ENCODE measurements at places on chromosomes 7 and 10.
A peak's percentile ranks its signal among the peaks of the same experiment; 100 is the strongest.

DNA sequence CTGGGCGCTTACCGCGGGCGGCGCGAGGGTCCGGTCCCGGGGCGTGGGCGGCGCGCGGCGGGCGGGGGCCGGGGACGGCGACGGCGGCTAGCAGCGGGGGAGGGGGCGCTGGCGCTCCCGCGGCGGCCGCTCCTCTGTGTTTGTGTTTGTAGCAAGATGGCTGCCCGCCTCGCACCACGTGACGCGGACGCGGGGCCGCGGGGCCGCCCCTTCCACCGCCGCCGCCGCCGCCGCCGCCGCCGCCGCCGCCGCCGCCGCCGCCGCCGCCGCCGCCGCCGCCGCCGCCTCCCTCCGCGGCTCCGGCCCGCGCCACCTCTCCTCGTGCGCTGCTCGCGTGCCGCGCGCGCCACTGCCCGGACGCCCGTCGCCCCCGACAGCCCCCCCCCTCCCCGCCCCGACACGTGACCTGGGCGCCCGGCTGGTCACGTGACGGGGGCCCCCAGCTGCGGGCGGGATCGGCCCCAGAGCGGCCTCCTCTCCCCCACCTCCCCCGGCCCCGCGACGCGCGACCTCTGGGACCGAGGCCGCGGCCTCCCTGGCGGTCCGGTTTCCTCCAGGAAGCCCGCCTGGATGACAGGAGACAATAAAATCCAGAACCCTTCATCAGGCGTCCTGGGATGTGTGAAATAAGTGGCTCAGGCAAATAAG is at the start of gene GIGYF1:
GIGYF1 (minus strand) TSS at position 153 of the 648 bp plus-strand sequence. CDS start 6,012 bp downstream, outside the sequence.
- DNase-seq, result no peak

DNA sequence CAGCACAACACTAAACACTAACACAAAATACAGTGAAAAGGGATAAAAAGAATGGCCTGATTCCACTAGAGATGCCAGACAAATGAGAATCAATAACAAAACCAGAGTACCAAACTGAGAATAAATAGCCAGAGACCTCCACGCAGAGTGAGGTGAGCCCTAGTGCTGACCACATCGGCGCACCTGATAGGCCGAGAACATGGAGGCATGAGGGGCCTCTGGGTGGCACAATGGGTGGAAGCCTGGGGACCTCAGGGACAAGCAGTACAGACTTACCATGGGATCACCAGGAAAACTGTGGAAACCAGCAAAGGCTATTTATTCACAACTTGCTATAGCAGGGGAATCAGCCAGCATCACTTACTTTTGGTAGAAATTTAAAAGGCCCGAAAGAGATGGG is 1.8 kb upstream of the CSGALNACT2 start:
- no peak for DNase-seq

- no peak for DNase-seq
Measured at GRCh38 chr10:52004342-52004949, 305.1 kb upstream of the CSTF2T start.

DNA sequence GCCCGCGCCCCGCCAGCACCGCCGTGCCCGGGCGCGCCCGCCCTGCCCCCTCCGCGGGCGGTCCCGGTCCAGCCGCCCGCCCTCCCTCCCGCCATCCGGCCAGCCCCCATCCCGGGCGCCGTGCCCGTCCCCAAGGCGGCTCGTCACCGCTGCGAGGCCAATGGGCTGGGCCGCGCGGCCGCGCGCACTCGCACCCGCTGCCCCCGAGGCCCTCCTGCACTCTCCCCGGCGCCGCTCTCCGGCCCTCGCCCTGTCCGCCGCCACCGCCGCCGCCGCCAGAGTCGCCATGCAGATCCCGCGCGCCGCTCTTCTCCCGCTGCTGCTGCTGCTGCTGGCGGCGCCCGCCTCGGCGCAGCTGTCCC is at the start of gene HTRA1:
HTRA1 (plus strand) TSS at position 187 of the 362 bp plus-strand sequence; CDS start at position 287, 100 bp downstream.
- DNase-seq, result no peak

DNA sequence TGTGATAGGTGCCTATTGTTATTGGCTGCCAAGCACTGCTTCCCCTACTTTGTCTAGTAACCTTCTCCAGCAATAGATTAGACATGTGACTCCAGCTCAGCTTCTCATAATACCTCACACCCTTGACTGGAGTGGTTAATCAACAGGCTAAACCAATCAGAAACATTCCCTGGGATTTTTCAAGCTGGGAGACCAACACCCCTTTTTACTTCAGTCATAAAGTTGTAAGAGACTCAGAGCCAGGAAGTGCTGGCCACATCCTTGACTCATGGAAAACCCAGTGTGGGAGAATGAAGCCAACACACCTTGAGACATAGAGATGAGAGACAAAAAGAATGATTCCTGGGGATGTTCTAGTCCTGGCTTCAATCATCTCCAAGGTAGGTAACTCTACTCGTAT is 62.6 kb upstream of the HECTD2 start:
- DNase-seq, result no peak

GRCh38 chr10:119178372-119179119 is at the start of gene PRDX3:
PRDX3 (minus strand) TSS chr10:119178812; CDS start chr10:119178790, 22 bp downstream.
- DNase-seq, result peak; percentile 96

DNA sequence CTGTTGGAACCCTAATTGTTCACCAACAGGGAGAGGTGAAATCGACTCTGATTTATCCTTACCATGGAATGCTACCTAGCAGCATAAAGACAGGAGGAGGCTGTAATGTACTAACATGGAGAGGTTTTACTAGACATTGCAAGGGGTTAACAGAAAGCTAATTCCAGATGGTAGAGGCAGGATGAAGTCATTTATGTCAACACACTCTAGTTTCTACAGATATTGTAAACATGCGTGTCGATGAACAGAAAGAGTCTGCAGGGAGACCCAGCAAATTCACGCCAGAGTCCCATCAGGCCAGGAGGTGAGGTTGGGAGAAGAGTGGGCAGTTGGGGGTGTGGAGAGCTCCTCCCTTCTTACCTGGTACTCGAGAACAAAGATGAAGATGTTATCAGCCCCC is 7.0 kb downstream of the NPC1L1 start:
- DNase-seq, result no peak

DNA sequence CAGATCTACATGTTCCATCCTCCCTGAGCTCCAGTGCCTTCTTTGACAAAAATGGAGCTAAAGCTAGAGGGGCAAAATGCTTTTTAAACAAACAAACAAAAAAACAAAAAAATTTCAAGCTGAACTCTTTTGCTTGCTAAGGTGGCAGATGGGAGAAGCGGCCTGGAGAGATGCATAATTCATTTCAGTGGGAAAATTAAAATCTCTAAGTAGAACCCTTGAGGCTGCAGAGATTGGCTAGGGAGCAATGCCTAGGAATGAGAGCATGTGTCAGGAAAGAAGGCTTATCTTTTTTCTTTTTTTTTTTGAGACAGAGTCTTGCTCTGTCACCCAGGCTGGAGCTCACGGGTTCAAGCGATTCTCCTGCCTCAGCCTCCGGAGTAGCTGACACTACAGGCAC is 46.4 kb upstream of the SAMD8 start:
- no peak for DNase-seq

DNA sequence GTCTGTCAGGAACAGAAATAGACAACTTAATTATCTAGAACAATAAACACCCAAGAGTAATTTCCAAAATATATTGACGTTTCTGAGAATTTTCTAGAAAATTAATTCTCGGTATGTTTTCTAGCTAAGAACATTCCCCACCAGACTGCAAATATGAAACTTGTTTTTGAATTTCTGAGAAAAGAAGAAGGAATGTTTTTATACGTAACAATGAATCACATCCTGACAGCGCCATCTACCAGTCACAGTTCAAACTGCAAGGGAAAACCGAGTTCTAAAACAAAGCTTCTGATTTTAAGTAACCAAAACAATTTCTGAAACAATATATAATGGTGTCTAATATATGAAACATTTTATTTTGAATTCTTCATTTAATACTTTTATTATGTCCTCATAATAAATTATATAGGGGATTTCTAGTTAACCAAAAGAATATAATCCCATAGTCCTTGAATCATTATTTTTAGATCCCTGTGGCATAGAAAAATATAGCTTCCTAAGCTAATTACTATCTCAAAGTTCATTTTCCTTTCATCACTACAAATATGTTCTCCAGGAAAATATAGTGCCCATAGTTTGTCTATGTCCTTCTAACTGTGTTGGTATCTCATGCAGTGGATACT is 34.5 kb upstream of the MEOX2 start:
- DNase-seq, result no peak

- no peak for DNase-seq
Measured at GRCh38 chr7:36155811-36156361, 2.8 kb downstream of the EEPD1 start.

Data from stimulated activated CD8-positive, alpha-beta memory T cell treated with anti-CD3 and anti-CD28 coated beads, Interleukin-2, amount 100 ng/mL, for 48 hours (primary cell).